Cerebellum (tissue), 4 donors: ENCODE measurements at places on chromosomes 1 and 21. TPM values are rescaled to one million over a fixed set of nuclear protein-coding genes. Genes with fewer than 3 reads are reported as not detected.

DNA sequence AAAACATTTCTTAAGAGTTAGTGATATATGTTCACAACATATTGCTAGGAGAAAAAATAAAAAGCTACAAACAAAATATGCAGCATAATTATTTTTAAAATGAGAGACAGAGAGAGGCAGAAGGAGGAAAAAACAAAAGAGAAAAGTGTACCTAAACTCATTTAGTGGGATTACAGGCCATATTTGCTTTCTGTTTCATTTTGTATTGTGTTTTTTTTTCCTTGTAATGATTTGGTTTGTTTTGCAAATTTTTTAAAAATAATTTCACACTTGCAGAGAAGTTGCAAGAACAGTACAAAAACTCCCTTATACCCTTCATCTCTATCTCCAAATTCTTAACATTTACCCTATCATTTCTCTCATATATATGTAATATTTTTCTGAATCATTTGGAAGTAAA is 65.0 kb downstream of the LBR start:
- DNase-seq, result no peak

DNA sequence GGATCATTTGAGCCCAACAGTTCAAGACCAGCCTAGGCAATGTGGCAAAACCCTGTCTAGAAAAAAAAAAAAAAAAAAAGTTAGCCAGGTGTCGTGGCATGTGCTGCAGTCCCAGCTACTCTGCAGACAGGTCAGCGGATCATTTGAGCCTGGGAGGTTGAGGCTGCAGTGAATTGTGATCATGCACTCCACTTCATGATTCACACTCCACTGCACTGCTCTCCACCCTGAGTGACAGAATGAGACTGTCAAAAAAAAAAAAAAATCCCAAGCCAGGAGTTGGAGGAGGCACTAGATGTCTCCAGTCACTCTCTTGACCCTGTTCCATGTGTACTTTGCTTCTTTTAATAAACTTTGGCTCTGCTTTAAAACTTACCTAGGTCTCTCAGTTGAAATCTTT is 51.0 kb upstream of the OLFM3 start:
- DNase-seq, result no peak

Gene ACKR1
- 4.2 TPM for total RNA-seq

Gene CD164L2
- not detected for total RNA-seq

- DNase-seq, result no peak
Observed at GRCh38 chr1:18673976-18674375, 43.3 kb downstream of the PAX7 start.

- DNase-seq, result no peak
Observed at GRCh38 chr21:26405735-26406361, 167.2 kb downstream of the CYYR1 start.

- DNase-seq, result no peak
Observed at GRCh38 chr1:29043274-29043965, 80.3 kb downstream of the TMEM200B start.

DNA sequence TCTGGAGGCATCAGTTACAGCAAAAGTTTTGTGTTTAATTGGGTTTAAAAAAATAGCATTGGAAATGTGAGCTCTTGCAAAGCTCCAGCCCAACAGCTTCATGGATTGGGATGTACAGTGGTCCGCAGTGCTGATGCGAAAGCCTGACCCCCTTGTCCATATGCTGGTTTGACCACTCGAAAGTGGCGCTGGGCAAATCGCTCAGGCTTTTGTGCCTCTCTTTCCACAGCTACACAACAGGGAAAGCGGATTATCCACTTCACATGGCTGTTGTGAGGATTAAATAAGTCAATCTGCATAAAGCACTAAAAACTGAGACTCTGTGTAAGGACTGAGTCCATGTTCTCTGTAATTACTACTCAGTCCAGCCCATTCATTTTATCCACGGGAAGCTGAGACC is 57.2 kb downstream of the HUNK start:
- DNase-seq, result no peak

Gene TTC4
- 20.6 TPM for total RNA-seq

GRCh38 chr1:221100611-221101010 is 221.4 kb downstream of the HLX start:
- DNase-seq, result no peak

GRCh38 chr1:208036106-208036808 is 125.3 kb upstream of the CD34 start:
- DNase-seq, result peak; percentile 44

Gene GGPS1
- total RNA-seq, result 21.1 TPM

GRCh38 chr1:907611-908451 is 15.9 kb upstream of the SAMD11 start:
- no peak for DNase-seq

Gene CLCC1
- 35.5 TPM for total RNA-seq

- DNase-seq, result no peak
Observed at GRCh38 chr1:48182439-48182838, 40.1 kb upstream of the SLC5A9 start.

Gene GLIS1
- 0.27 TPM for total RNA-seq

DNA sequence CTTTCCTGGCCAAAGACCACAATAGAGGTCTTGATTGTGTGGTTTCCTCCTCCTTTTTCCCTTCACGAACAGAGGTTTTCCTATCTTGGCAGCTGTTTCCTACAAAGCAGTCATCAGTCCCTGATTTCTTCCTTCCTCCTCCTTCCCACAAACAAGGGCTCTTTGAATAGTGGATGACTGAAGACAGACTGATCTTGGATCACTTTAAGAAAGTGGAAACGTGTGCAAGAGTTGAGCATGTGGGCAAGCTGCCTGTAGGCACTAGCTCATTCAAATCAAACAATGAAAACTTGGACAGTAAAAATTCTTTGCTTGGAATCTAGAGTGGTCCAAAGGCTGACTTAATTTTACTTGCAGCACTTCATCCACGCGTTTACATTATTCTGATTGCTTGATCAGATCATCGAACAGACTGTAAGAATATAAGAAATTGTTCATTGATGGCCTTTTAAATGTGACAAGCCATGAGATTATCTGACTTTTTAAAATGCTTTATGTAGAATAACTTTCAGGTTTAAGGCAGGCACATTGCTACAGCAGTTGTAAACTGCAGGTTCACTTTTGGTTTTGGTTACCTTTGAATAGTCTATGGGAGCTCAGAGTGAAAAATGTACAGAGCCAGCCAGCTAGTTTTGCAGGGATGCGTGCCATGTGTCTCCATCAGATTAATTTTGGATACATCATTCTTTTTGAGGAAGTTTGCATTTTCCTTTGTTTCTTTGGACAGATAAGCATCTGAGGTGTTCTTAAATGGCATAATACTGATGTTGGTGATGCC is 34.4 kb downstream of the ADGRL2 start:
- no peak for DNase-seq

Gene KCNJ9
- total RNA-seq, result 12.0 TPM

Gene C2CD4D
- total RNA-seq, result not detected

Gene KRTAP26-1
- total RNA-seq, result not detected

GRCh38 chr1:216531263-216532239 is 108.3 kb upstream of the USH2A start:
- DNase-seq, result no peak

GRCh38 chr21:37704751-37705150 is 211.5 kb downstream of the KCNJ6 start:
- DNase-seq, result no peak

GRCh38 chr1:205700865-205701401 is 20.6 kb upstream of the SLC45A3 start:
- no peak for DNase-seq

DNA sequence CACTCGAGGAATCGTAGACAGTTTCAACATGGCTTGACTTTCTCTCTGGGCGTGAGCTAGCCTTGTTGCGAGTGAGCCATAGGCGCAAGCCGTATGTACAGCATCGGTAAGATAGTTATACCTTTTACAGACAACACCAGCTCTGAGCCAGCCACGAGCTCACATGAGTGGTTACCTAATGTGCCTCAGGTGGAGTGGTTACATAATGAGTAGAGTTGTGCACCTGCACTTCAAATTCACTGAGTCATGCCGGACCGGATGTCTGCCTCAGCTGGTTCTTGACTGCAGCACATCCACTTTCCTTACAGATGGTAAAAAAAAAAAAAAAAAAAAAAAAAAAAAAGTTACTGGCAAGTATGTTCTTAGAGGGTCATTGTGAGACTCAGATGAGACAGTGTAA is 360.4 kb upstream of the NR5A2 start:
- no peak for DNase-seq

DNA sequence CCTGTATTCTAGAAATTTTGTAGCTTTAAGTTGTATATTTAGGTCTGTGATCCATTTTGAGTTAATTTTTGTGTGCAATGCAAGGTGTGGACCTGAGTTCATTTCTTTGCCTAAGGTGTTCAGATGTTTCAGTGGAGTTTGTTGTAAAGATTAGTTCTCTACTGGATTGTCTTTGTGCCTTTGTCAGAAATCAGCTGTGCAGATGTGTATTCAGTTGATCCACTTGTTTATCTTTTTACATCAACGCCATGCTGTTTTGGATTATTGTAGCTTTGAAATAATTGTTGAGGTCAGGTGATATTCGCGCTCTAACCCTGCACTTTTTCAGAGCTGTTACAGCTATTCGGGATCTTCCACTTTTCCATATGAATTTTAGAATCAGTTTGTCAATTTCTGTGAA is 32.8 kb downstream of the SKI start:
- DNase-seq, result no peak

DNA sequence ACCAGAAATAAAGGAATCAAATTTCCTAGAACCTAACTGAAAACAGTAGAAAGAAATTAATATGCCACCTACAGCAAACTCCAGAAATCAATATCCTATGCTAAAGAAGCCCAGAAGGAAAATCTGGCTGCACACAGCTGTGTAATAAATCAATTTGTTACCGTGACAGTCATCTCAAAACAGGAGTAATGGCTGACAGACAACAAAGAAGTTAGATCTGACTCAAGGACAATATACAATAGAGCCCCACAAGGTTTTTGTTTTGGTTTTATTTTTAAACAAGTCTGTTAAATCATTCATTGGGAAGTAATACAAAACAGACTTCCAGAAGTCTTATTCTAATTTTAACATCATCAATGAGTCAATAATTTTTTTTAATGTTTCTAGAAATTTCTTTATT is 168.4 kb downstream of the RERE start:
- DNase-seq, result no peak

Gene TRIM17
- total RNA-seq, result 4.0 TPM

DNA sequence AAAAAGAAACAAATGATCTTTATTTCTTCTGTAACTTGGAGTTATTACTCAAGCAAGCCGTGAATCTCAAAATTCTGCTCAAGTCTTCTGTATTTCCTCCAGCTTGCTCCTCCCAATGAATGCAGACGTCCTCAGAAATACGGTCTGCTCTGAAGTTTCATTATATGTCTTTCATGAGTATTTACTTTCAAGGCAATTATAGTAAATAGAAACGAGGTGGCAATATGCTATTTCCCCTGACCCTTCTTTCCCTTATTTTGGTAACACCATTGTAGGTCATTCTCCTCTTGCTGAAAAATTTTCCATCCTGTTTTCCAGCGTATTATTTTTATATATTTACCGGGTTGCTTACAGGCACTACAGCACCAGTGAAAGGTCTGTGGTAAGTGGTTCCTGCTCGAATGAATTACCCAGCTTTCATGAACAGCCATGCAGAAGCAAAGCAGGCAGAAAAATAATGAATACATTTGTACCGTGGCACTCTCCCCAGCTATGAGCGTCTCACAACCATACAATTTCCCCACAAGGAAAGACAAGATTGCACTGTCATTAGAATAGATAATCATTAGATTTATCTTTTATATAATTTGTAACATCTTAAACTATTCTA is 350.9 kb upstream of the PKN2 start:
- no peak for DNase-seq

DNA sequence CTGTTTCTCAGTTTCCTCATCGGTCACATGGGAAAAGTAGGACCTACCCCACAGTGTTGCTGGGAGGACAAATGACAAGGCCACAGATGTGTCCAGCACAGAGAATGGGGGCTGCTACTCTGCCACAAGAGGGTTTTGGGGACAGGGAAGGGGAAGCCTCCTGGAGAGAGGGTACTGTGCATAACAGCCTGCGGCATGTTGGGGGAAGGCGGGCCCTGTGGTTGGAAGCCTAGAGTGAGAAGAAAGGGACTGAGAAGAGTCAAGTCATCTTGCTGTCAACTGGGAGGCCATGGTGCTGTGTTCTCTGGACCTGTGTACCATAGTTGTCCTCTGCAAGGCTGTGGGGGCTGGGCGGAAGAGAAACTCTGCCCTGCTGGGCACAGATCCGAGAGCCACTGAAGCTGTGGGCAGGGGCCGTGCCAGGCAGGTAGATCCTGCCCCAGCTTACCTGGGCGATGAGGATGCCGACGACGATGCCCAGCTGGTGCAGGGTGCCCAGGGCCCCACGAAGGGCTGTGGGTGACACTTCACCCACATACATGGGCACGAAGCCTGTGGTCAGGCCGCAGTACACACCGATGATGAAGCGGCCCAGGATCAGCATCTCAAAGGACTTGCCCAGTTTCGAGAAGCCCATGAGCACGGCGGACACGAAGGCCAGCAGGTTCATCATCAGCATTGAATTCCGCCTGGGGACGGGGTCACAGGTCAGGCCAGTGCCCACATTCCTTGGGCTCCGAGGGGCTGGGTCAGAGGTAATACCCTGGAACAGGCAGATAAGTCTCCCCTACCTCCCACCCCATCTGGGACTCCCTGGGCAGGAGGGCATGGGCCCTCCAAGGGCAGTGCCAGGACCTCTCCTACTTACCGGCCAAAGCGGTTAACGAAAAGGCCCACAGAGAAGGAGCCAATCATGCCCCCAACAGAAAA is 28.2 kb downstream of the SLC2A1 start:
- no peak for DNase-seq

- DNase-seq, result peak; percentile 65
Observed at GRCh38 chr1:32500387-32501209, 35.7 kb downstream of the ZBTB8B start.

Gene KCNN3
- total RNA-seq, result 4.2 TPM

GRCh38 chr1:20974951-20975350 is 187.8 kb upstream of the HP1BP3 start:
- no peak for DNase-seq

Gene S100A16
- 18.1 TPM for total RNA-seq

DNA sequence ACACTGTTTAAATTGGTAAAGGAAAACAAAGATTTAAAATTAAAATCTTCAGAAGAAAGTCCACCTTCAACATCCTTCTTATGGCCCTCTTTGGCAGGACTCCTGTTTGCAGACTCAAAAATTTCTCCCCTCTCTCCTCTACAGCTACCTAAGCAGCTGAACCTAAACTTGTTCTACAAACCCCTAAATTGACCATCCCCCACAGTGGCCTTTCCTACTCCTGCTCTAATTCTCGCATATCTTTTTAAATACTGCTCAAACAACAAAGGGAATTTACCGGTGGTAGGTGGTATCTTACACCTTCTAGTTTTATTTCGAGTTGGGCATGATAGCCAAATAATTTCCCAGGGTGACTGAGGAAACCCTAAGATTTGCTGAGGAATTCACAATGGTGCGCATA is 53.5 kb upstream of the PDC start:
- DNase-seq, result no peak

GRCh38 chr1:218079820-218080219 is 205.3 kb upstream of the RRP15 start:
- DNase-seq, result no peak

- DNase-seq, result no peak
Observed at GRCh38 chr1:74641876-74642275, 31.7 kb downstream of the ERICH3 start.

GRCh38 chr1:224898937-224899336 is 30.5 kb upstream of the DNAH14 start:
- DNase-seq, result no peak

GRCh38 chr21:21712748-21713520 is 714.7 kb downstream of the NCAM2 start:
- DNase-seq, result no peak
